Mucosa of descending colon (tissue), 3 donors: ENCODE measurements at places on chromosomes 3 and 15. TPM values are rescaled to one million over a fixed set of nuclear protein-coding genes. Genes with fewer than 3 reads are reported as not detected.

- no peak for DNase-seq
Measured at GRCh38 chr3:8557298-8557697, 55.7 kb downstream of the LMCD1 start.

DNA sequence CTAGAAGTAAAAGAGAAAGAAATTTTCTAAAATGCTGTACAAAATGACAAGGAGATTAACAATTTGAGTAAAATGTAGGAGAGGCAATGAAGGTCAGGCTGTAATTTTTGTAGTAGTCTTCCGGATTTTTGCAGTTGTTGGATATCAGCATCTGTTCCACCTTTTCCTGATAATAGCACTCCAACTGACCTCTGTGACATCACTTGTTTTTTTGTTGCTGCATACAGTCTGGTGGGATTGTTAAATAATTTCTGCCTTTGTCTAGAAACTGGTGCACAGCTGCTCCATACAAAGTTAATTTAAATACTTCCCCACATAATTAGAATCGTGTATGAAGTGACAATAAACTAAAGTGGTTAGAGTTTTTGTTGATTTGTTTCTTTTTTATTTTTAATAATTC is 731.4 kb downstream of the PLOD2 start:
- no peak for DNase-seq

GRCh38 chr3:56469141-56469540 is 874 bp upstream of the ERC2 start:
- no peak for DNase-seq

- no peak for DNase-seq
Measured at GRCh38 chr3:62462788-62463187, 89.4 kb upstream of the FEZF2 start.

DNA sequence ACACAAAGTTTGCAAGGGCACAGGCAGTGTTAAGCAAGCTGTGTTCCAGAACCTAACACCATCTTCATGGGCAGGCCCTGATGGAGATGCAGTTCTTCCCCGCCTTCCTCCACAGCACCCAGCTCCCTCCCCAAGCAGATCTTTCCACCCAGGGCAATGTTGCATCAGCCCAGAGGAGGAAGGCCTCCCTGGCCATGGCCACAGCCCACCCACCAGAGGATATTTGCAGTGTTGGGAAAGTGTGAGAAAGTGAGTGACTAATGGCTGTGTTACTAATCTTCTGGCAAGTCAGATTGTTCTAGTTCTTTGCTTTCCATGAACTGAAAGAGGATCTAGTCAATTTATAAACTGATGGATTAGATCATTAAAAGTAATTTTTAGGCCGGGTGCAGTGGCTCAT is 42.0 kb upstream of the ATP10A start:
- no peak for DNase-seq

DNA sequence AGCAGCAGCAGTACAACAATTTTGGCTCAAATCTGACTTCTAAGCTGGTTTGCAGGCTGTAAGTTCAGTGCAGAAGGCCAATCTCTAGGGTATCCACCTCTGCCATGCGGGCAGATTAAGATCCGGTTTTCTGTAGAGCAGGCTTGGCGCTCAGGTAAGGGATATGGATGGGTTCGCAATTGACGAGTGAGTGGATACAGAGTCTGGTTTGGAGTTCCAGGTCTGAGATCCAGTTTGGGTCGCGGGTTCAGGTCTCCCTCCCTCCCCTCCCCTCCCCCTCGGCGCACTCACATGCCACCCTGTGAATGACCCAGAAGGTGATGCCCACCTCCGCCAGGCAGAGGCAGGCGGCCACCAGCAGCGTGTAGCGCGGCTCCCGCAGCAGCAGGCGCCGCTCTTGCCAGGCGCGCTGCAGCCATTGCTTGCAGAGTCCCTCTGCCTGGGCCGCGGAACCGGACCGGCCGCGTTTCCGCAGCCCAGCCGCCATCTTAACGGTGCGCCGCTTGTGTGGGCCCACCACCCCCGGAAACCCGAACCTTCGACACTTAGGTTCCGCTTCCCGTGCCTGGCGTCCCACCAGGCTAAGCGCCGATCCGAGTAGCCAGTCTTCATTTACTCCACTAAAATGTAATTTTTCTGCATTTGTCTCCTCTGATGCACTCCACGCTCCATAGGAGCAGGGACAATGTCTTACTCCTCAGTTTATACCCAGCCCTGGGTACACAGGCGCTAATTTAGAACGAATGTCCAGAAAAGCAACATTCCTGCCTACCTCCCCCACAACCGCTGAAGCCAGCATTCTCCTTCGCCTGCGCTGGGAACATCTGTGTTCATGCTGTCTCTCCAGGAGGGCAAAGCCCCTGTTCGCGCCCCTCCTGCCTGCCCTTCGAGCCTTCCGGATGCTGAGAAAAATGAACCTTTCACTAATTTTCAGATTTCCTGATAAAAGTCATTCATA is at the start of gene ALG3:
Gene ALG3, minus strand, starts transcription at position 509 of the 958 bp plus-strand sequence. Its CDS starts 22 bp downstream, at position 487.
- peak; percentile 89 for DNase-seq

DNA sequence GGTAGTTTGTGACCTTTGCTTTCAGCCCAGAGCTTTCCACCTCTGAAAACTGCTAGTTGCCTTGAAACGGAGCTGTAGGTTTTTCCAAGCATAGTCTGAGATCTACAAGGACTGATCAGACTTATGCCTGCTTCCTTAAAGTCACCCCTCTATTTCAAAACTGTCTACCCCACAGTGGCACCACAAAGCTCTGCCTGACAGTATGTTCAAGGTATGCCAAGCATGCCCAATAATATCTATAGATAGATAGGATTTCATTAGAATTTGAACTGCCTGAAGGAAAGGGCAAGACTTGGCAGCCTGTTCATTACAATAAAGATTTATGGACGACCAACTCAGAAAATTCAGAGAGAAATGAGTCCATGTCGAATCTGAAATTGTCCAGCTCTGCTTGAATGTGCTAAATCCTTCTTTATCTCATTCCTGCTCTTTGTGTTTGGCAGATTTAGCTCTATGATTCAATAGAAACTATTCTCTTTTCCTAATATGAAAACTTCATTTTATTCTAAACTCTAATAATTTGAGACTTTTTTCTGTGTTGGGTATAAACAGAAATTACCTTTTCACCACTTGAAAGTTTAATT is 227.6 kb upstream of the TBC1D5 start:
- no peak for DNase-seq

GRCh38 chr3:127732879-127733350 is 60.2 kb downstream of the ABTB1 start:
- DNase-seq, result no peak

Gene GRK7
- not detected for total RNA-seq

Gene CADM2
- 0.67 TPM for total RNA-seq
